ENCODE measurements at places on chromosomes 4 and X. TPM values are rescaled to one million over a fixed set of nuclear protein-coding genes. Genes with fewer than 3 reads are reported as not detected.

Gene GPAT3
- 1.2 TPM for total RNA-seq

Gene RHOXF1
- total RNA-seq, result not detected

Gene NEUROG2
- total RNA-seq, result not detected

Gene PCSK1N
- total RNA-seq, result 13.2 TPM

Gene ADGRL3
- total RNA-seq, result 0.19 TPM

Gene DCAF4L1
- 0.21 TPM for total RNA-seq

Gene AP1S2
- total RNA-seq, result 12.9 TPM

Measured in airway epithelial cell (primary cell).